ENCODE measurements at places on chromosomes 4 and X.

GRCh38 chr4:165991325-165992180, 118.5 kb downstream of the TLL1 start:
- DNase-seq = no peak

DNA sequence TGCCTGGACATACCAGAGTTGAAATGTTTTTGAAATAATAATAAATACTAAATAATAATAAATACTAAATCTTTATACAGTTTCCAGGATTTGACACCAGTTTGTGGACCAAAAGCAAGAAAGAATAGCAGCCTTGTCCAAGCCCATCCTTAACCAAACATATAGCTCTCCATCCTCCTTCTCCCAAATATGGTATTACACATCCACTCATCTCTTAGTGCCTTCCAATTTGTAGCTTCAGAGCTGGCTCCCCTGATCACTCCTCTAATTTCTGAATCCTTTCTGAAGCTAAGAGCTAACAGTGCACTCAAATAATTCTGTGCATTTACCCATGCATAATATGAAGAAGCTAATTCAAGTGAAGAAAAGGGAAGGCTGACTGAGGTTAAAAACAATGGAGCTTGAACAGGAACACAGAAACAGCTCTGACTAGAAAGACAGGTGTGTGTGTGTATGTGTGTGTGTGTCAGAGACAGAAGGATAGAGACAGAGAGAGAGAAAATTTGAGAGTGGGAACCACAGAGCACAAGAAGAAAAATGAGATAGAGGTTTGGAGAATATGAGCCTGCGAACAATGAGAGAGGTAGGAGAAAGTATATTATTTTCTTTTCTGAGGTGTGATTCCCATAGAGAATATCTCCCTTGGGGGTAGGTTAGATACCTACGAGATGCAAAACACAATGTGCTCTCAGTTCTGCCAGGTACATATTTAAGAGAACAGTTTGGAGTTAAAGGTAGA, 123.5 kb downstream of the CAMK2D start:
- DNase-seq = no peak

- DNase-seq = no peak
Measured at GRCh38 chrX:21655901-21656586, 2.1 kb downstream of the KLHL34 start.

DNA sequence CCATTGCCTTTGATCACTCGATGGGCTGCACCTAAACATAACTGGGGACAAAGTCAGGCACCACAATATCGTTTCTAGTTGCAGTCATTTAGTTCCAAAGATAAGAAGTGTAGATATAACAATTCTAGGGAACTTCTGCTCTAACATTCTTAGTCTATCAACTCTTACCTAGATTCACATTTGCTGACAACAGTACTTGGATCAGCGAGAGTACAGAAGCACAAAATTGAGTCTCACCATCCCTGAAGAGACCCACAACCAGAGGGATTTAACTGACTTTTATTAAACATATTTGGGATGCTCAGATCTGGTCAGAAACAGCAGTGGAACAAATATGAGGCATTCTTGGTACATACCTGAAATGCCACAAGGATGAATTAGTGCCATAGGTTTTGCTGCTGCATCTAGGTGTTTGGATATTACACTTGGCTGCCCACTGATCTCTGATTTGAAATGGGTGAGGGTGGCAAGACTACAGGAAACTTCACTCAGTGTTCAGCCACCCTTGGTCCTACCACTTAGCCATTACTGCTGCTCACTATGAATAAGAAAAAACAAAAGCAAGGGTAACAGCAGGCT, 28.9 kb upstream of the HUWE1 start:
- DNase-seq = no peak

DNA sequence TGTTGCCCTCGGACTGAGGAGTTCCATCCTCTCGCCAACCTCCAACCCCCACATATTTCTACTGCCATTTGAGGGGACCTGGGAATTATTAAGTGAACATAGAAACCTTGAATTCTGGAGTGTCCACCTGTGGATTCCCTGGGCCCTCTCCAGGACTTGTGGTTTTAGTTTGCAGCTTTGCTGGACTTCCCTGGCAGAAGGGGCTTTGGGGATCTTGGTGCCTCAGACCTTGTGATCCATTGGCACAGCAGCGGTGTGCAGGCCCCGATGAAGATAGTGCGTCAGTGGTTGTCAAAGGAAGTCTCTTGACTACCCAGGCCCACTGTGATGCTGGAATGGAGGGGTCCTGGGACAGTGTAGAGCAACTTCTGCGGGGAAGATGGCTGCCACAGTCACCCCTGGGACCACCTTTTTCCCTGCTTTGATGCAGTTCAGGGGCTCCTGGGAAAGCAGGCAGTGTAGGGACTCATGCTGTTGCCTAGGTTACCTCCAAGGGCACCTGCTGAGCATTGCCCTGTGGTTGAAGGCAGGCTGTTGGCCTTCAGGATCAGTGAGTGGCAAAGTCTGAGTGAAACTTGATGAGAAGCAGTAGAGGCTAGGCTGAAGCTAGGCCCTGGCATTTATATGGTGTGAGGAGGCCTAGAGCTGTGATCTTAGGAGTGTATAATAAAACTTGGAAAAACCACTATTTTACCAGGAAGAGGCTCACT, 2.2 kb downstream of the SLC16A2 start:
- no peak for DNase-seq
